ENCODE measurements at places on chromosomes 2 and 18.

- DNase-seq = no peak
Measured at GRCh38 chr2:29117636-29118303, 2.6 kb downstream of the CLIP4 start.

GRCh38 chr18:32420084-32420750, 50.5 kb downstream of the GAREM1 start:
- DNase-seq = no peak

DNA sequence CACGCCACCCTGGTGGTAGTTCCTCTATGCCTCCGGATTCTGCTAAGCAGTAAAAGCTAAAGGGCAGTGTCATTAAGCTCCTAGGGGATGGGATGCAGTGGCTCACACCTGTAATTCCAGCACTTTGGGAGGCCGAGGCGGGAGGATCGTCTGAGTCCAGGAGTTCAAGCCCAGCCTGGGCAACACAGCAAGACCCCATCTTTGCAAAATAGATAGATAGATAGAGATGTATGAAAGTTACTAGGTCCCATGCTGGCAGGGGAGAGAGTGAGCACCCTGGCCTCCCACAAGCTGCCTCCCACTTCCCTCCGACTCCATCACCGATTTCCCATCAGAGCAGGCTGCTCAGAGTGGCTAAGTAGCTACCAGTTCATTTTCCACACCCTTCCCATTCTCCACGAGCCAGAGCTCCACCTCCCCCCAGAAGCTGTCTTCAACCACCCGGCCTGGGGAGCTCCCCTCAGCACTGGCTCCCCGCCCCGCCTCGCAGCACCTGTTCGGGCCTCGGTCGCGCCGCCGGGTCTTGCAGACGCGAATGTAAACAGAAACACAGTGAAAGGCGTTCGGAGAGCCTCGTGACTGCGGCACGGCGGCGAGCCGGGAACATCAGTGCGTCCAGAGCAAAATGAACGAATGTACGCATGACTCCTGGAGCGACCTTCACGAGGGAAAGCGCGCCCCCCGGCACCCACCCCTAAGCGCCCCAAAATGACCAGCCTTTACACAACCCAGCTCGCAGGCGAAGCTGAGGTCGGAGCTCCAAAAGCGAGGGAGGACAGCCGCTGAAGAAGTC, 598 bp upstream of the CEP68 start:
- DNase-seq = no peak

DNA sequence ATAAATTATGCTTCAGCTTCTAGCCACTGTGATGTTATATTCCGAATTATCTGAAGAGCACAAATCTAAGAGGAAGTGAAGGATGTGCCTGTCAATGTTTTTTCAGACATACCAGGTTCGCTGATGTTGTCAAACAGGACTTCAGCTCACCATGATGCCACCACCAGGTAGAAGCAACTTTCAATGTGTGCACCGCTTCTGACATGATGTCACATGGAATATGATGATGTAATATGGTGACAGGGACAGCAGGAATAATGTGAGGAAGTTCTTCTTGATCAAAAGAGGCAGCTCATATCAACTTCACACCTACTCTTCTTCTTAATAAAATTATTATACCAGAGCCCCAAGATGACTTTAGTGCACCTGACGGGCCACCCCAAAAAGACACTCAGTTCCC, 893.2 kb downstream of the BCL11A start:
- no peak for DNase-seq

GRCh38 chr2:10350761-10351160, 48.1 kb downstream of the HPCAL1 start:
- DNase-seq = no peak

DNA sequence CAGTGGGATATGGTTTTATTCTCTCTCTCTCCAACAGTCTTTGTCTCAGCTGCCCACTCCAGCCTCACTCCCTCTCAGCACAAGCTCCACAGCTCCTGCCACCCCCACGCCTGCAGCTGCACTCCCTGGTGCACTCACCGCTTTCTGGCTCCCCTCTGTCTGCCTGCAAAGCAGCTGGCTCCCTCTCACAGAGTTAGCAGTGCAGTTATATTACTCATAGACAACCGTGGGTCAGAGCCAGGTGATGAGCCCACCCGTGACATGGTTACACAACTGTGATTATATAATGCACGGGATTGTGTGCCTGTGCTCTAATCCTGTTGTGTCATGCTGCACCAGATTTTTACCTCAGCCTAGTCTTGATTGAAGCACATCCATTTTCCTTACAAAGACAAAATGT, 276.9 kb upstream of the CHAC2 start:
- no peak for DNase-seq

GRCh38 chr18:28059861-28060260, 117.1 kb downstream of the CDH2 start:
- no peak for DNase-seq

DNA sequence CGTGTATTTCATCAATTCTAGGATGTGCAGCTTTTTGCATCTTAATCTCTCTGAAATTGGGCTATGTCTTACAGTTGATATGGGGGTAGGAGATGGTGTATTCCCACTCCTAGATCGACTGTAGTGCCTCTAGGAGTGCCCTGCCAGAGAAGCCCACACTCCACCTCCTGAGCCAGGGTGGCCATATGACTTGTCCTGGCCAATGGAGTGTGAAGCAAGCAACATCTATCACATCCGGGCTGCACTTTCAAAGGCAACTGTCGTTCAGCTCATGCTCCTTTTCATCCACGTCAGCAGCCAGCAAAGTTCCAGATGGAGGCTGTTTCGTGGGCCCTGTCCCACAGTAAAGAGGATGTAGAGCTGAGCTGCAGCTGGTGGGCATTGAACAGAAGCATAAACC, 149.4 kb upstream of the SLC1A4 start:
- no peak for DNase-seq

GRCh38 chr2:33354981-33355380, 121.5 kb upstream of the RASGRP3 start:
- DNase-seq = no peak

- DNase-seq = no peak
Measured at GRCh38 chr2:219632760-219633105, 5.3 kb downstream of the SLC4A3 start.

- no peak for DNase-seq
Measured at GRCh38 chr18:80149667-80150066, 40.6 kb downstream of the ADNP2 start.

GRCh38 chr2:232411901-232412629, 5.4 kb downstream of the ALPG start:
- no peak for DNase-seq

DNA sequence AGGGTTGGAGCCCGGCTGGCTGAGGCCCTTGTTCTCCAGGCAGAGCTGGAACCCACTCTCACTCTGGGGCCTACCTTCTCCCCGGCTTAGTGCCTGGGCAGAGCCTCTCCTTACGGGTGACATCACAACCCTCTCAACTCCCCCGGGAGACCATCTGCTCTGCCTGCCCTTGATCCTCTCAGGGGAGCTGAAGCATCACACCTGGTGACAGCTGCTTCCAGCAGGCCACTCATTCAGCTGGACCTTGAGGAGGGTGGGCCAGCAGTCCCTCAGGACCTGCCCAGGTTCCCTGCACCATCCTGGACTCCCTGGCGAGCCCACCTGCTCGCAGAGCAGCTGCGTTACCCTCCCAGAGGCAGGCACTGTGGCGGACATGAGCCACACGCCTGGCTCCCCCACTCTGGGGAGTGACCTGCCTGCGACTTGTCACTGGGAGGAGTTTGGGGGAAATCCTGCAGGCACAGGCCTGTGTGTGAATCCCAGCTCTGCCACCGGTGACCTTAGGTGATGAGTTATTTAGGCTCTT, 13.1 kb downstream of the HS6ST1 start:
- no peak for DNase-seq

DNA sequence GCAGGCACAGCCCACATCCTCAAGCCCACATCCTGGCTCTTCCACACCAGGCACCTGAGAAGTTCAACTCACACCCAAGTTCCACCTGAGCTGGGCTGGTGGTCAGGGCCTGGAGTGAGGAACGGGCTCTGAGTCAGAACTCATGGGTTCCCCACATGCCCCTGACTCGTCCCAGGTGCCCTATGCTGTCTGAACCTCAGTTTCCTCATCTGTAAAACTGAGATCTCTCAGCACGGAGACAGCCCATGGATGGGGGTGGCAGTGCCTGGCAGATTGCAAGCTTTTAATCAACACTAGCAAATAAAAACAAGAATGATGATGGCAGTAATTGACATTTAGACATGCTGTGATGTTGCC, 307.8 kb downstream of the NDUFA10 start:
- DNase-seq = no peak

DNA sequence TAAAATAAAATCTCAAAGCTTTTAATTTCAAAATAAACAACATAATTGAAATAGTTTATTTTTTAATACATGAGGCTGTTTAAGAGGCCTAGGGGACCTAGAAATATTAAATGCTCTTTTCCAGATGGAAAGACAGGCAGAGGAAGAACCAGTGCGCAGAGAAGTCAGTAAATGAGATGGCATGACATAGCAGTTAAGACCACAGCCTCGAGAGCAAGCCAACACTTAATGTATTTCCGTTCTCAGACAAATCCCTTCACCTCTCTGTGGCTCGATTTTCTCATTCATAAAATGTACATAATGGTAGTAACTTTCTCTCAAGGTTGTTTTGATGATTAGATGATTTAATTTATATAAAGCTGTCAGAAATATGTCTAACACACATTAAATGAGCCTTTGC, 405.1 kb upstream of the CWC22 start:
- DNase-seq = no peak

- no peak for DNase-seq
Measured at GRCh38 chr2:182066400-182067087, 80.9 kb downstream of the PPP1R1C start.

GRCh38 chr2:224982226-224982625, 60.0 kb downstream of the DOCK10 start:
- DNase-seq = no peak

GRCh38 chr2:184875911-184876310, 277.6 kb downstream of the ZNF804A start:
- no peak for DNase-seq

DNA sequence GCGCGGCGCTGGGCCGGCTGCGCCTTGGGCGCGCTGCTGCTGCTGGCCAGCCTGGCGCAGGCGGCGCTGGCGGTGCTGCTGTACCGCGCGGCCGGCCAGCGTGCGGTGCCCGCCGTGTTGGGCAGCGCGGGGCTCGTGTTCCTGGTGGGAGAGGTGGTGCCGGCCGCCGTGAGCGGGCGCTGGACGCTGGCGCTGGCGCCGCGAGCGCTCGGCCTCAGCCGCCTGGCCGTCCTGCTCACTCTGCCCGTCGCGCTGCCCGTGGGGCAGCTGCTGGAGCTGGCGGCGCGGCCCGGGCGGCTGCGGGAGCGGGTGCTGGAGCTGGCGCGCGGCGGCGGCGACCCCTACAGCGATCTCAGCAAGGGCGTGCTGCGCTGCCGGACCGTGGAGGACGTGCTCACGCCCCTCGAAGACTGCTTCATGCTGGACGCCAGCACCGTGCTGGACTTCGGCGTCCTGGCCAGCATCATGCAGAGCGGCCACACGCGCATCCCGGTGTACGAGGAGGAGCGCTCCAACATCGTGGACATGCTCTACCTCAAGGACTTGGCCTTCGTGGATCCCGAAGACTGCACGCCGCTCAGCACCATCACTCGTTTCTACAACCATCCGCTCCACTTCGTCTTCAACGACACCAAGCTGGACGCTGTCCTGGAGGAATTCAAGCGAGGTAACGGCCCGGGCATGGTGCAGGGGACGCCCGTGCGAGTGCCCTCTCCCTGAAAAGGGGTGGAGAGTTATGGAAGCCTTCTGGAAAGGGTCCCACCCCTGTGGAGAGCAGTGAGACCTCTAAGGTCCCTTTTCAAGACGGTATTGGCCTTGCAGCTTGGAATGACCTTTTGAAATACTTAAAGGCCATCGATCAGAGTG, 1.0 kb downstream of the CNNM3 start:
- no peak for DNase-seq

DNA sequence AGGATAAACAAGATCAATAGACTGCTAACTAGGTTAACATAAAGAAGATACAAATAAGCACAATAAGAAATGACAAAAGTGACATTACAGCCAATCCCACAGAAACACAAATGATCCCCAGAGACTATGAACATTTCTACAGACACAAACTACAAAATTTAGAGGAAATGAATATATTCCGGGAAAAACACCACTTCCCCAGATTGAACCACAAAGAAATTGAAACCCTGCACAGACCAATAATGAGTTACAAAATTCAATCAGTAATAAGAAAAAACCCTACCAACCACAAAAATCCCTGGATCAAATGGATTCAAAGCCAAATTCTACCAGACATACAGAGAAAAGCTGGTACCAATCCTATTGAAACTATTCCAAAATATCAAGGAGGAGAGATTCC, 232.4 kb upstream of the RBMS1 start:
- no peak for DNase-seq

GRCh38 chr18:23835506-23835905, 146.3 kb downstream of the LAMA3 start:
- no peak for DNase-seq

GRCh38 chr2:47695800-47696477, 87.0 kb upstream of the MSH6 start:
- DNase-seq = no peak

GRCh38 chr18:24266131-24266530, 127.3 kb downstream of the CABYR start:
- no peak for DNase-seq

DNA sequence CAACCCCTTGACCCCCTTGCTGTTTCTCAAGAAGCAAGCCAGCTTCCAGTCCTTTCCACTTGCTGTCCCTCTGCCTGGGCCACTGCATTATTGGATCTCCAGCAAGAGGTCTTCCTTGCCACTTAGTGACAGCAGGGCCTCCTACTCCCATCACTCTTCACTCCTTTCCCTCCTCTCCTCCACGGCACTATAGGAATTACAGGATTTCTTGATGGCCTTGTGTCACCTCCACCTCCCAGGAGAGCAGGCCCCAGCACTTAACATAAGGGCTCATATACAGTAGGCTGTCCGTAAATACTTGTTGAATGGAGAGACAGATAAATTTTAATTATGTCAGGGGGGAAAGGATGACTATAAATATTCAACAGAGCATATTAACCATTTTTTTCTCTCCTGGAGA, 129.4 kb downstream of the SP3 start:
- DNase-seq = no peak

DNA sequence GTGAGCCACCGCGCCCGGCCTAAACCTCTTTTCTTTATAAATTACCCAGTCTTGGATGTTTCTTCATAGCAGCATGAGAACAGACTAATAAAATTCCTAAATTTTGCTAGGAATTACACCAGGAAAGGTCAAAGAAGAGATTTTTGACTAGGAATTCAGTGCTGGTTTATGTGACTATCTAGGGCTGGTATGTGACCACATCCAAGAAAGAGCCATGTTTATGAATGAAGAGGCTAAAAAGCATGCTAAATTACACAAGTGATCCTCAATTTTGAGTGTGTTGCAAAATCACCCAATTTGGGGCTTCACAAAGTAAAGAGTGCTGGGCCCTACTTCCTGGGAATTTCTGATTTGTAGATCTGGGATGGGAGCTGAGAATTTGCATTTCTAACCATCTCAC, 123.6 kb downstream of the CSRNP3 start:
- DNase-seq = no peak

DNA sequence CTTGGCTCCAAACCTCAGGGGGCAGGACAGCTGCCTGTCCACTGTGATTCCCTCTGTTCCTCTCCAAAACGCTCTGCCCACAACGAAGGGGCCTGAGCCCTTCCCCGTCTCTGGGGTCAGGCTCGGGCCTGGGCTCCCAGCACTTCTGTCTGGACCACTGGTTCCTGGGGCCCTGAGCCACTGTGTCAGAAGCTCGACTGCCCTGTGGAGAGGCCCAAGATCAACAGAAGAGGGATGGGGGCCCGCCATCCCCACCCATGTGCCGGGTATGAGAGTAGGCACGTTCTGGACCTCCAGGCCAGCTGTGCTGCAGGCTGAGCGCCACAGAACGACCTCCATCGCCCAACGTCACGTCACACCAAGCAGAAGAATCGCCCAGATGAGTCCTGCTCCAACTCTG, 119.9 kb upstream of the HS6ST1 start:
- DNase-seq = no peak

- peak; percentile 54 for DNase-seq
Measured at GRCh38 chr2:105746177-105747080, 1.7 kb downstream of the NCK2 start.

Data from stimulated activated CD8-positive, alpha-beta memory T cell treated with anti-CD3 and anti-CD28 coated beads, Interleukin-15, amount 100 ng/mL, for 4 hours (primary cell).